Stimulated activated CD8-positive, alpha-beta memory T cell treated with anti-CD3 and anti-CD28 coated beads, Interleukin-2, amount 100 ng/mL, for 1 hour (primary cell): ENCODE measurements at places on chromosomes 4 and X.

DNA sequence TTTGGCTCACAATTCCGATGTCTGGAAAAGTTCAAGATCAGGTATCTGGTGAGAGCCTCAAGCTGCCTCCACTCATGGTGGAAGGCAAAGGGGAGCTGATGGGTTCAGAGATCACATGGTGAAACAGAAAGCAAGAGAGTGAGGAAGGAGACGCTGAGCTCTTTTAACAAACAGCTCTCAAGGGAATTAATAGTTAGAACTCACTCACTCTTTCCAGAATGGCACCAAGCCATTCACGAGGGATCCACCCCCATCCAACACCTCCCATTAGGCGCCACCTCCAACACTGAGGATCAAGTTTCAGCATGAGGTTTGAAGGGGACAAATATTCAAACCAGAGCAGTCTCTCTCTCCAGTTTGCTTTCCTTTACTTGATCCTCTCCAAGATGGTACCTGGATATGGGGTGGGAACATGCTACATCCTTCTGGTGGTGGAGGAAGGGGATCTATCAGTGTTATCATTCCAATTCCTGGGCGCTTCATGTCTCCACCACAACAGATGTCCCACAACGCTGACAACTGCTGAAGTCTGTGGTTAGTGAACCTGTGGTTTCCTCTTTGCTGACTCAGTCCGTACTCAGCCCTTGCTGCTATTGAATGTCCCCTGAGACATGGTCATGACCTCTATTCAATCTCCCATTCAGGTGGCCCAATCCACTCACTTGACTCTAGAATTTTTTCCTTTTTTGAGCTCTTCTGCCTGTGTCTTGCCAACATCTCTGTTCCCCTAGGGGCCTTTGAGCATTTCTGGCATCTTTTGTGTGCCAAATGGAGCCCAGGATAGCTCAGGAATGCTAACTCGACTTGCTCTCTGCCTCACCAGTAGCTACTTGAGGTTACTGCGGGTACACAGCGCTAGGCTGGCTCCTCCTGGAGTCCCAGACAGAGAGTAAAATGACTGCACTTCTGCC is 395.2 kb downstream of the MID1IP1 start:
- DNase-seq = no peak

DNA sequence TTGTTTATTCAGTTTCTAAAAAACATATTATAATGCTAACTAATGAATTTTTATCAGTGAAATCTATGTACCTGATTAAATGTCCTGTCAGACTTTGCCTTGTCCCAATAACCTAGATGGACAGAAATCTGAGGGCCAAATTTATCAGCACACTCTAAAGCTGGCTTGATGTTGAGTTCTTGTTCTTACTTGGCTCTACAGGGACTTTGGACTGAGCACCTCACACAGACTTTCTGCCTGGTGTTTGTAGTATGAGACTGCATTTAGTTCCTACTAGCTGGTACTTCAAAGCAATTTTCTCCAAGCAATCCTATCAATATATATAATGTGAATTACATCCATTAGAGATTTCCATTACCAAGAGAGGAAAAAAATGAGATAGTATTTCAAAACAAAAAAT is 37.8 kb downstream of the INTS12 start:
- no peak for DNase-seq

DNA sequence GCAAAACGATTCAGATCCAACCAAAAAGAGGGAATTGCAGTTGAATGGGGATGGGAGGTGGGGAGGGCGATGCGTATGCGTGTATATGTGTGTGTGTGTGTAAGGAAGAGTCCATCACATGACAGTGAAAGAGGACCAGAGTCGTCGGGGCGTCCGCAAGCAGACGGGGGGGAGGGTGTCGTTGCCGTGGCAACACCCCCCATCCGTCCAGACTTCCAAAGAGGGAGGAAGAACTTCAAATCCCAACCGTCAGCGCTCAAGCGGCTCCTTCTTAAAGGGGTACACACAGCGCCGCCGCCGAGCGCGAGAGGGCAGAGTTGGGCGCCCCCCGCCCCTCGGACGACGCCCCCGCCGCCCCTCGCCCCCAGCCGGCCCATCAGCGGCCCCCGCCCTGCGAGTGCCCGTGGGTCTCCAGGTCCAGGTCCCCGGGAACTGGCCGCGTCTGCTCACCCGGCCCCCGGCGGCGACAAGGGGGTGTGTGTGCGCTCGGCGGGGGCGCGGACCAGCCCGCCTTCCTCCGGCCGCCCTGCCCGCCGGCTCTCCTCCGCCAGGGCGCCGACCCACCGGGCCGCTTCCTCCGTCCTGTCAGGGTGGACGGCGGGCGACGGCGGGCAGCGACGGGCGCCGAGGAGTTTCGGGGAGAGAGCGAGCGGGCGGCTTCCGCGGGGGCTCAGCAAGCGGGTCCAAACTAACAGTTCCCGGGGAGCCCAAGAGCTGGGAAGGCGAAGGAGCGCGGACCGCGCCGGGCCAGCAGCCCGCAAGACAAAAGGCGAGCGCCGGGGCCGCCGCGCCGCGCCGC is 685 bp downstream of the LCORL start:
- DNase-seq = no peak

GRCh38 chr4:13918110-13918509 is 290.6 kb upstream of the BOD1L1 start:
- DNase-seq = no peak

- no peak for DNase-seq
These were observed at the start of gene IRS4 for GRCh38 chrX:108736509-108737479. Gene IRS4, minus strand, starts transcription at chrX:108736563.
